ENCODE measurements at places on chromosomes 16 and 17.

GRCh38 chr16:31143011-31143693 is 6.7 kb downstream of the PRSS36 start:
- no peak for DNase-seq

DNA sequence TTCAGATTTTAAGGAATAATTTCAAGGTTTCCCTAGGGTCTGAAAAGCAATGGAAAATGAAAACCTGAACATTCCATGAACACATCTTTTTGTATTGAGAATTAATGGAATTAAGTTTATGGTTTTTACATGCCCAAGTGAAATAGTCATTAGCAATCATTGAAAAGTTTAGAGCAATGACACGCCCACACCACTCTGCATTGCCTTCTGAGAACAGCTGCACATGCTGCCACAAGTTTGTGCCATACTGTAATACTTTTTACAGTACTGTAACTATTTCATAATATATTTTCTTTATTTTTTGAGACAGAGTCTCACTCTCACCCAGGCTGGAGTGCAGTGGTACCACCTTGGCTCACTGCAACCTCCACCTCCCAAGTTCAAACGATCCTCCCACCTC is 345.2 kb upstream of the PMFBP1 start:
- DNase-seq = no peak

- DNase-seq = no peak
These were observed 161.2 kb downstream of the MRTFB start for GRCh38 chr16:14232106-14232864.

DNA sequence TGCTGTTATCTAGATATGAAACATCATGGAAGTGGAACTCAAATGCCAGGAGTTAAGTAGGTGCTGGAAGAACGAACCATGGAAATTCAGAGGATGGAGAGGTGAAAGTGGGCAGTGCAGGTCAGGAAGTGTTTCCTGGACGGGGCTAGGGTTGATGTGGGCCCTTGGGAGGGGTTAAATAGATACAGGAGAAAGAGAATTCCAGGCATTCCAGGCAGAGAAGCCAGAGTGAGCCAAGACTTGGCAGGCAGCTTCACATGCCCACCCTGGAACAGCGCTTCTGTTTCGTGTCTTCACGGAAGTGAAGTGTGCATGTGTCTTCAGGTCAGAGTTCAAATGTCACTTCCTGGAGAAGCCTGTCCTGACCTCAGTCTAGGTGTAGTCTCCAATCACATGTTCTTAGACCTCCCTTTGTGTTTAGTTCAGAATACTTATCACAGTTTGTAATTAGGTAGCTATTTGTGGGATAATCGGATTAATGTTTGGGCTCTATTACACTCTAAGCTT is 41.3 kb downstream of the GP2 start:
- no peak for DNase-seq

GRCh38 chr16:85425074-85425662 is 188.0 kb upstream of the GSE1 start:
- DNase-seq = no peak

DNA sequence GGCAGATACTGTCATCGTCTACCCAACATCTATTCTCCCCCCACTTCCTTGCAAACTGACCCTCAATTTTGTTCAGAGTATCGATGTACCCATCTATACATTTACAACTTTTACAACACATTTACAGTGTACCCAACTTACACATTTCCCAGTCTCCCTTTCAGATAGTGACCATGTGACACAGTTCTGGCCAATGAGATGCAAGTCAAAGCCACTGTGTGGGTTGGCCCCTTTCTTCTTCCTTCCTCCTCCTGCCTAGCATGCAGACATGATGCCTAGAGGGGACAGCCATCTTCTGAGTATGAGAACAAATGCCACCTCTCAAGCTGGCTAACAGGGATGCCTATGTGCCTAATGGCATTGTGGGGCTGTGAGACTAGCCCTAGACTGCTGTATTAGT is 11.3 kb upstream of the NFAT5 start:
- DNase-seq = no peak

DNA sequence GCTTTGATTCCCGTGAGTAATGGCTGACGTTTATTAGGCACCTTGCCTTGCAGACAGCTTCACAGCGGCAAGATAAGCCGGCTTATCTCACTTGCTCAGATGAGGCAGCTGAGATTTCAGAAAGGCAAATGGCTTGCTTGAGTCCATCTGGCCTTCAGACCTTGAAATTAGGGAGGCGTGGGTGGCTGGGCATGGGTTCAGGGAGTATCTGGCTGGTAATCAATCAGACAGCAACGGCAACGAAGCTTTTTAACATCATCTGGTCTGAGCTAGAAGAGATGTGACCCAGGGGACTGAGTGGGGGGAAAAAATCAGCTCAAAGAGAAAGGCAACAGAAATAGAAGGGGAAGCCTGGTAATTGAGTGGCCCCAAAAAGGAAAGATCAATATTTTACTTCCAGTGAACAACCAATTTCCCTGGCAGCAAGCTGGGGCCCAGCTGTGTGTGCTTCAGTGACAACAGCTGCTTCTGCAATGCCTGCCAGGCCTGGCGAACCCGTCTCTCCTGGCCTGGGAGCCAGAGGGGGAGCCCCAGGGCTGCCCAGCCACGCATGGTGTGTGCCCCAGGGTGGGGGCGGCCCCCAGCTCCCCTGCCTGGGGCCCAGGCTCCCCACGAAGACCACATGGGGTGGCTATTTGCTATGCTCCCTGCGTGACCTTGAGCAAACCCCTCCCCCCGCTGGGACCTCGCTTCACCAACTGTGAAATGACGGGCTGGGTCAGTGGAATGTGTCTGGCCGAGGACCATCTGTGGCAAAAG is 34.0 kb downstream of the RAB11FIP4 start:
- DNase-seq = no peak

- DNase-seq = no peak
These were observed 6.2 kb downstream of the PLCG2 start for GRCh38 chr16:81785138-81785924.

- no peak for DNase-seq
These were observed 4.0 kb downstream of the HAP1 start for GRCh38 chr17:41730479-41730878.

- no peak for DNase-seq
These were observed 30.1 kb downstream of the HIC1 start for GRCh38 chr17:2084766-2085647.

DNA sequence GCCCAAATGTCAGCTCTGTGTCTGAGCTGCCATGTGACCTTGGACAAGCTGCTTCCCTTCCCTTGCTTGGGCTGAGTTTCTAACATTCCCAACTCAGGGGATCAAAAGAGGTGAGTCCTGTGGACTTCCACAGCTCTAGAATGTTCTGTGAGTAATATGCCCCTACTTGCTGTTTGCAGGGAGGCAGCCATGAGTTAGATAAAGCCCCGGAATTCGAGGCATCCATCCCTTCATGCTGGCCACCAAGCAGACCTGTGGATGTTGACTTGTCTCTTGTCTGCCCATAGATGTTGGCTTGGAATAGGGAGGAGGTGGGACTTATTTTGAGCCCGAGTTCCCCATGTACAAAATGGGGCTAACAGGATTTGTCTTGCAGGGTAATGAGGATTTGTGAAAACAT is 36.2 kb downstream of the KSR1 start:
- DNase-seq = no peak

DNA sequence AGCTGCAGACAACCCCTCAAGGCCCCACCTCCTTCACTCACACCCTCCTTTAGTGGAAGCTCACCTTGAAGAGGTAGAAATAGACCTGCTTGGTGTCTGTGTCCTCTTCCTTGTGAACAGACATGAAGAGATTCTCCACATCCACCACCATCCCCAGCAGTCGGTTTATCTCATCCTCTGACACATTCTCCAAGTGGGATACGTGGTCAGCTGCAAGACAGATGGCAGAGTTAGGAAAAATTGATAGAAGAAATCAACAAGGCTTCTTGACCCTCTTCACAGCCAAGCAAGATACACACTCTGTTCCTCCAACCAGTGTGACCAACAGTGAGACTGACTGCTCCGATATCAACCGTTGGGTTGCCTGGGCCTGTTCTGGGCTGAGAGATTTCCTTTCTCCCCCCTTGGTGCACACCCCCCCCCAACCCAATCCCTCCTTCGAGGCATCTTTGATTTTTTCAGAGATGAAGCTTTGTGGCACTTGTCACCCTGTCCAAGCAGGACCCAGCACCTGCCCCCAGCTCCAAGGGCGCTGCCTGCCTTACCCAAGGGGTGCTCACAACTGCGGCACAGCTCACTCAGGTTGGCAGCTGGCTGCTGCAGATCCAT is 902 bp downstream of the KAT2A start:
- DNase-seq = no peak

DNA sequence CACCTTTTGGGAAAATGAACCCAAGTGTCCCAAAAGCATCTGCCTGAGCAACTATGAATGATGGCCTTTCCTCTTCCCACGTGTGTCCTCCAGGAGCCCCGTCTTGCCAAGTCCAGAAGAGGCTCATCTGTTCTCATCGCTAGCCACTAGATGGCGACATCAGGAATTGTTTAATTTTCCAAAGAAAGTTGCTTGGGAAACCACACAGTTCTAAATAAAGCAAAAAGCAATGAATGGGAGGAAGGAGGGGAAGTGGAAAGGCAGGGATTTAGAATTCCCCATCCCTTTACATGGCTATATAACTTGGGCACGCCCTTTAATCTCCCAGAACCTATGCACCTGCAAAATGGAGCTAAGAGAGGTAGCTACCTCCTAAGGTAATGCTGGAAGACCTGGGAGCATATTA is 9.0 kb upstream of the CDH5 start:
- DNase-seq = peak; percentile 39

DNA sequence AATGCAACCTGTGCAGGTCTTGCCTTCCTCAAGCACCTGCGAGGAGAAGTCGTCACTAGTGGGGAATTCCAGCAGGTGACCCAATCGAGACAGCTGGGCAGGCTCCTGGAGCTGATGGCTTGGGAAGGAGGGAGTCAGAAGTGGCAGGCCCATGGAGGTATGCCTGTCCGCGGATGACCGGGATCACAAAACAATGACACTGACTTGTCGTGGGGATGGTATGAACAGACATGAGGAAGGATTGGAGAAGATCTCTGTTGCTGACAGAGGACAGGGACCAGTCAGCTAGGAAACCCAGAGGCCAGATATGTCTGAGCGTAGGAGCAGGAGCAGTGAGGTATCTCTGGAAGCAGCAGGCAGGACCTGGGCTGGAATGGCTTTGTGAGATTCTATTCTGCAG is 233.3 kb downstream of the SOX9 start:
- no peak for DNase-seq

- DNase-seq = peak; percentile 40
These were observed at the start of gene FOXC2 for GRCh38 chr16:86566601-86566965. Gene FOXC2 (plus strand): TSS chr16:86566829. CDS start chr16:86567336, 507 bp downstream.

DNA sequence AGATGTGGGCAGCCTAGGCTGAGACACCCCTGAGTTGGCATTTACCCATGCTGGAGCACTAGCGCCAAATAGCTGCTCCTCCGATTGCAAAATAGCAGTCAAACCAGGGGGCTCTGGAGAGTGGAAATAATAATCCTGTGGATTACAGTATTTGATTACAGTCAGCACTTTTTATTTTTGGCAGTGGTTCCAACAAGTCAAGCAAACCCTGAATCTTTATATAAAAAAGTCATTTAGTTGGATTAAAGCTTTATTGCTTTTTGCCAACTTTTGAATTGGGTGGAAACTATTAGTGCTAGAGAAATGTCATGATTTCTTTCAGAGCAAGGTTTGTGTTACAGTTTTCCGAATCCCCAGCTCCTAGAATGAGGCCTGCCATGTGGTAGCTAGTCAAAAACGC is 99.3 kb upstream of the FAM20A start:
- DNase-seq = no peak

GRCh38 chr17:74950207-74950606 is 14.5 kb downstream of the OTOP3 start:
- DNase-seq = no peak

GRCh38 chr17:15930426-15930825 is 14.5 kb upstream of the ADORA2B start:
- no peak for DNase-seq

DNA sequence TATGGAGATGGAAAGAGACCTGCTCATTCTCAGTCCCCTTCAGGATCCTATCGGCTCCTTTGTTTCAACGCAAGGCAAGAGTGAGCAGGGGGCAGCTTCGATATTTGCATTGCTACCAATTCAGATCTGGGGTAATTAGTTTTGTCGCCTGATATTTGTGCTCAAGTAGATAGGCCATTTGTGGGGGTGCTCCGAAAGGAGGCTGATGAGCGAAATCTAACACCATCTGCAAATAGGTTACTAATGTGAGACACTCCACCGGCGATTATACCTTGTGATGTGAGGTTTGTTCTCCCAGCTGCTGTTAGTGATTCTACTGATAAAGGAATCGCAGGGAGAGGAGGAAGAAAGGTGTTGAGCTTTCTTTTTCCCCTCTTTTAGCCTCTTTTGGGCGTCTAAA is 31.5 kb downstream of the WSCD1 start:
- no peak for DNase-seq

Measured in activated CD4-positive, alpha-beta T cell treated with anti-CD3 and anti-CD28 coated beads, Interleukin-2, Interleukin-4, amounts not matched to agents 100 ng/mL and 50 ng/mL, durations not matched to agents 16 hours and 8 hours (primary cell).